IMR-90 (cell line): ENCODE measurements at places on chromosomes 1 and 21. TPM values are rescaled to one million over a fixed set of nuclear protein-coding genes. Genes with fewer than 3 reads are reported as not detected.

NES gene
- polyA plus RNA-seq, result 25.3 and 26.7 TPM in 2 replicates

LAMB3 gene
- 1.6 and 2.1 TPM in 2 replicates for polyA plus RNA-seq

SELE gene
- polyA plus RNA-seq, result not detected in 2 replicates

GPA33 gene
- polyA plus RNA-seq, result not detected in 2 replicates

OPTC gene
- not detected in 2 replicates for polyA plus RNA-seq

OR2M3 gene
- polyA plus RNA-seq, result not detected in 2 replicates

SV2A gene
- 18.1 and 19.6 TPM in 2 replicates for polyA plus RNA-seq

SETSIP gene
- polyA plus RNA-seq, result not detected in 2 replicates

GRCh38 chr1:176789571-176790090 is 326.7 kb downstream of the PAPPA2 start:
- no peak for DNase-seq

DNA sequence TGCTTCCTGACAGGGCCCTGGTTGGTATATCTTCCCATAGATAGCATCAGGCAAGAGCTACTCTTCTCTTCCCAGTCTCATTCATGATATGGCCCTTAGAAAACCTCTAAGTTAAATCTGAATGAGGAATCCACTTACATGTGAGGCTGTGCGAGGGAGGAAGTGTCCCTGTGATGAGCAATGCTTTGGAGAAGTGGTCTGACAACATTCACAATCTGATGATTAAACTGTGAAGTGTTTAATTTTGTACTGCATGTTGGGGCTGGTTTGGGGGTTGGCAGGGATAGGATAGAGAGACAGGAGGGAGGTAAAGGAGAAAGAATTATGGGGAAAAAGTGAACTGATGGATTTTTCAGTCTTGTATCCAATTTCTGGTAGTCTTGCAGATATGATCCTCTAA is 421.2 kb upstream of the DAB1 start:
- no peak for DNase-seq

DNA sequence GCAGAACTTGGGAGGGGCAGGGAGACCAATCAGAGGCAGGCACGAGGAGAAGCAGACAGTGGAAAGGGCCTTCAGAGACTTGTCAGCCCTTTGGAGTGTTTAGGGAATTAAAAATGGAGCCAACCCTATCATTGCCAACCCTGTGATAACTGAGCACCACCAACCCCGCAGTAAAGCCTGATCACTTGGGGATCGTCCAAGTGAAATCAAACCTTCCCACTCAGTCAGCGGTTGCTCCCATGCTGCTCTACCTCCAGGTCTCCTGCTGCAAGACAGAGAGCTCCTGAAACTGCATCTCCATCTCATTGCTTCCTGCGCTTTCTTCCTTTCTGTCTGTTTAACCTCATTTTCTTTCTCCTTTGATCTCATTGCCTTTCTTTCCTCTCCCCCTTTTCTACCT is 4.8 kb upstream of the ACKR1 start:
- no peak for DNase-seq

DNA sequence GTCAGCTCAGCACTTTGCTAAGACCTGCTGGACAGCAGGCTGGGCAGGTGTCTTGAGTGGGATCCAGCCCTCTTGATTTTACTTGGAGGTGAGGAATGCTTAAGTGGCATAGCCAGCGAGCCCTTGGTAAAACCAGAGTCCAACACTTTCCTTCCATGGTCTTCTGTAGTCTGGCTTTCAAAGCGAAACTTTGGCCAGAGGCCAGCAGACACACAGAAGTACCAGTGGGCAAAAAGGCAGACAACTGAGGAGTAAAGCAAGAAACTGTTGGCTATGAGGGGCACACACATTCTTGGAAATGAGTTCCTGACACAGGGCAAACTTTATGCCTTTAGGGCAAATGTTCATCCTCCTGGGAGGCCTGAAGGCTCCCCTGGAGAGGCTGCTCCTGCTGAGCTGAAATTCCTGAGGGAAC is 281.0 kb upstream of the POU3F1 start:
- no peak for DNase-seq

GRCh38 chr1:235910357-235911299 is 43.9 kb upstream of the LYST start:
- peak; percentile 97 for DNase-seq

- no peak for DNase-seq
Measured at GRCh38 chr1:198295225-198295624, 138.4 kb downstream of the NEK7 start.

- DNase-seq, result no peak
Measured at GRCh38 chr1:222087221-222087920, 345.5 kb upstream of the DUSP10 start.

- DNase-seq, result no peak
Measured at GRCh38 chr1:228653748-228654147, 81.5 kb upstream of the RHOU start.

DNA sequence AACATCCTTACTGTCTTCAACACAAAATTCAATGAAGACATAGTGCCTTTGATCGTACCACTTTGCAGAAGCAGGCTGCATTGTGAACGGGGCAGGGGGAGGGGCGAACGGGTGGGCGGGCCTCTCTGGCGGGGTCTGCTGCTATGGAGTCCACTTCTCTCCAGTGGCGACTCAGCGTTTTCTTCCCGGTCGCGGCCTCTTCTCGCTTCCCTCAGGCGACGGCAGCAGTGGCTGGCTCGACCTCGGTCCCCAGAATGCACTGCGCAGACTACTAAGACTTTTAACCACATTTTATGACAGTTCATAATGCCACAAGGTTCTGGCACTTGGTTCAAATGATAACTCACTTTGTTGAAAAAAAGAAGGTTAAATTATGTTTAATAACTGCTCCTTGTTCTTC is 21.2 kb downstream of the GBP2 start:
- no peak for DNase-seq

- DNase-seq, result peak; percentile 62
Measured at GRCh38 chr1:67787746-67788145, 45.5 kb downstream of the GNG12 start.

GRCh38 chr1:67372136-67372535 is 58.1 kb downstream of the SERBP1 start:
- peak; percentile 46 for DNase-seq

GRCh38 chr1:204564835-204565234 is 48.6 kb downstream of the MDM4 start:
- no peak for DNase-seq

DNA sequence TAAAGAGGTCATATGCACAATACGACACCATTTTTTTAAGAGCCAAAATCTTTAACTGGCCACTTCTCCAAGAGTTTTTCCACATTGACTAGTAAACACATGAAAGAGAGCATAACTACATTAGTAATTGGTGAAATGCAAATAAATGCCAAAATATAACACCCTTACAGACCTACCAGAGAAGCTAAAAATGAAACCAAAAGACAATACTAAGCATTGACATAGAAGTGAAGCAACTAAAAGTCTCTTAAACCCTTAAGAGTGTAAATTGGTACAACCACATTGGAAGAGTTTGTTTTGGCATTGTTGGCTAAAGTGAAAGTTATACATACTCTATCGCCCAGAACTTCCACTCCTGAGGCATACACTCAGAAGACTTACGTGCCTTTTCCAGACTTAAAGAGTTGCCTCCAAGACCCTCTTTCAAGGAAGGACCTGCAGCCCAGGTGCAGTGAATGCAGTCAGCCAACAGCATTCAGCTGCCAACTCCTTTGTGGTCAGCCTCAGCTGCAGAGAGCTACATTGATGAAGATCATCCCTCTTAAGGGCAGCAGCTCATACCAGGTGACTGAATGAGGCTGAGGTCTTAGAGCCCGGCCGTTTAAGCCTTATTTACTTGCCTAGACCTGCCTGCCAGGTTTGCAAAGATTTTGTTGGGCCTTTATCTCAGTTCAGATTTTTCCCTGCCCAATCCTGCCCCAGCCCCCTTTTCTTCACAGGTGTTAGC is 839.1 kb upstream of the ADGRL2 start:
- no peak for DNase-seq

DNA sequence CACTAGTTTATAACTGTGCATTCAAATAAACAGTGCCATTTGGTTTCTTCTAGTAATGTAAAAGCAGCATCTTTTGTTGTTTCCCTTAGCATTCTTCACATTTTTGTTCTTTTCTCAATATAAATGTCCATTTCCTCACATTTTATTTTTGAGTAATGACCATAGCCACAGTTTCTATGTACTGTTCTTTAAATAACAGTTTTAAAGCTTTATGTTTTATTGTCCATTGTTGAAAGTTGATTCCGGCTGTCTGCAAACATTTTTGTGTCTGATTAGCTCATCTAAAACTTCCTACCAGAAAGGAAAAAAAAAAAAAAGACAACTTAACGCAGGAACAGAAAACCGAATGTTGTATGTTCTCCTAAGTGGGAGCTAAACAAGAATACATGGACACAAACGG is 139.7 kb downstream of the MAGI3 start:
- DNase-seq, result no peak

DNA sequence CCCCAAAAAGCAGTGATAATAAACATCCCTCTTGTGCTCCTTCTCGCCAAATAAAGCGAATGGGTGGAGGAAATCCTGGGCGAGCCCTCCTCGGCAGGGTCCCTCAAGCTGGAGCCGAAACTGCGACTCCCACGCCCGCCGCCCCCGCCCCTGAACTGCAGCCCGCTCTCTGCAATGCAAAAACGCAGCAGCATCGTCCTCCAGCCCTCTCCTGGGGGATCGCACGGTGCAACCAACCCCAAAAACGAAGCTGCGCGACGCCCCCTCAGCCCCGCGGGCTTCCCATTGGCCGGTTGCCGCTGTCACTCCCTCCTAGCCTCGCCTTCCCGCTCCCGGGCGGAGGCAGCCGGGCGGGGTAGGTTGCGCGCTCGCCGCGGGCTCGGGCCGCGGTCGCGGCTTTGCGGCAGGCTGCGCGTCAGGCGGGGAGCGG is at the start of gene TMCC2:
Gene TMCC2, plus strand, starts transcription at position 363 of the 430 bp plus-strand sequence. CDS start 619 bp downstream, outside the sequence.
- DNase-seq, result peak; percentile 84

- no peak for DNase-seq
Measured at GRCh38 chr21:26617176-26617575, 44.1 kb upstream of the CYYR1 start.

GRCh38 chr1:215407575-215407974 is 159.5 kb upstream of the KCTD3 start:
- peak; percentile 66 for DNase-seq
